ENCODE measurements at places on chromosomes 2 and 18. TPM values are rescaled to one million over a fixed set of nuclear protein-coding genes. Genes with fewer than 3 reads are reported as not detected.

The CRACDL gene
- total RNA-seq = 0.42 TPM

The MYO5B gene
- 22.9 TPM for total RNA-seq

The TTN gene
- 0.51 TPM for total RNA-seq

The RESP18 gene
- not detected for total RNA-seq

The IL36A gene
- total RNA-seq = not detected

The EVX2 gene
- total RNA-seq = not detected

The CFAP65 gene
- total RNA-seq = not detected

Data from right lobe of liver (tissue), 6 donors.